Activated T-cell treated with anti-CD3 and anti-CD28 coated beads, Interleukin-2, amount 50 U/mL, for 24 hours (primary cell): ENCODE measurements at places on chromosomes 5 and 9.

DNA sequence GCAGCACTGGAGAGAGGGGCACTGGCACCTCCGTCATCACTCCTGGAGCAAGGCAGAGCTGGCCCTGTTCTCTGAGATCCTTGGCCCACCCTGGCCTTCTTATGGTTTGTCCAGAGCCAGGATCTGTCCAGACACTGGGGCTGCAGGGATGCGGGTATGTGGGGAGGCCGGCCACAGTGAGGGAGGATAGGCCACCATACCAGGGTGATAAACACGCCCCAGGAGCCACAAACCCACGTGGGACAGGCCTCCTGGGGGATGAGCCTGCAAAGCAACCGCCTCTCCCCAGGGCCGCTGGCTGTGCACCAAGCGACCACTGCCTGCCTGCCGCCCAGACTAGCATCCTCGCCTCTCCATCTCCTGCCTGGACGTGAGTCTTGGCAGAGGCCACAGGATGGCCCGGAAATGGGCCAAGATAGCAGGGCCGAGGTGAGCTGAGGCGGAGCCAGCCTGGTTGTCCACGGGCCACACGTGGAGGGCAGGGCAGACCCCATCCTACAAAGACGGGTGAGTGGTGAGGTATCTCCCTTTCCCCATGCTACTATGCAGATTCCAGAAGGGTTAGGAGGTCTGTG is 4.5 kb downstream of the OBP2A start:
- DNase-seq, result no peak

DNA sequence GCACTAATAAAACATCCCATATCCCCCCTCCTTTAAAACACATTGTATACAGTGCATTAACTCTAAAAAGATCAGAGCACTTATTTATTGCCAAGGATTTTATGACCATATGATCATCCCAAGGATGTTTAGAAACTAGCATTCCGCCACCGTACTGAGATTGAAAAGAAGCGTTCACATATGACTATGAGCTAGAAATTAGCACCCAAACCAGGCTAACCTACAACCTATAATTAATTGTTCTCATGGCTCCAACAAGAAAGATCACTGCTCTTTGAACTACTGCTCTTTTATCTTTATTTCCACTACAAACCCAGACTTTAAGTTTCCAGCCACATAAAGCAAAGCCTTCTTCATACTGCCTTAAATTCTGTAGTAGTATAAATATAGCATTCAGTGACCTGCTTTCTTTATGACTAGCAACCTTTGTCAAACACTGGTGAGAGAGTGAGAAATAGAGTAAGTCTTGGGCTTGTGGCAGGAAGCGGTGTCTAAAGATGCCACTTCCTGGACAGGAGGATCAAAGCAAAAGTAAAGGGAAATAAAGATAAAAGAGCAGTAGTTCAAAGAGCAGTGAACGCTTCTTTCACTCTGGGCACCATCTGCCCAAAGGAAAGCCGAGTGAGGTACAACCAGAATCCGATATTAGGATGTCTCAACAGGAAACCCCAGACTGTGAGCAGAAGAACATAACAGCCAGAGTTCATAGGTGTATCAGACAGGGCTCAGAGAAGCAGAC is 151.1 kb upstream of the ERCC6L2 start:
- DNase-seq, result peak; percentile 57

DNA sequence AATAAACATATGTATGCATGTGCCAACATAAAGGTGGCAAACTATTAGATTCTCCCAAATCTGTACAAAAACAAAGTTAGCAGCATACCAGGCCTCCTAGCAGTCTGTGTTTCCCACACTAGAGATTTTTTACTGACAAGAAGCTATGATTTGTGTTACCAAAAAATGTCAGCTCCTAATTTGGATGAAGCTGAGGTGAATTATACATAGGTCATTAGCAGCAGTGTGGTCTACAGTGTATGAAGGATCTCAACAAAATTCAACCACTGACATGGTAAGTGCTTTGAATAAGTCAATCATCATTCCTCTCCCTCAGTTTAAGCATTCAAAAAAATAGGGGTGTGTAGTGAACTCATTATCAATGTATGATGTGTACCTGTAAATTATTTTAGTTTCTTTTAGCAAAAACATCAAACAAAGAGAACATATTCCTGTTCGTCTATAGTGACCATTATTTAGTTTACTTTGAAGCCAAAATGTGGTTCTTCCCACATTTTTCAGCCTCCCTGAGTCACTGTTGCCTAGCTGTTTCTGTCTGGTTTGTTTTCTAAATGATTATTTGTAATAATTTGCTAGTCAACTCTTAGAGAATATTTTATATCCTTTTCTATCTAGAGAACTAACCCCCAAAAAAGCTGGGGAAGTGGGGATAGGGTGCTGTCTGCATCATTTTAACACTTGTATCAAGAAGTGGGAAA is 52.1 kb upstream of the RGMB start:
- DNase-seq, result no peak

DNA sequence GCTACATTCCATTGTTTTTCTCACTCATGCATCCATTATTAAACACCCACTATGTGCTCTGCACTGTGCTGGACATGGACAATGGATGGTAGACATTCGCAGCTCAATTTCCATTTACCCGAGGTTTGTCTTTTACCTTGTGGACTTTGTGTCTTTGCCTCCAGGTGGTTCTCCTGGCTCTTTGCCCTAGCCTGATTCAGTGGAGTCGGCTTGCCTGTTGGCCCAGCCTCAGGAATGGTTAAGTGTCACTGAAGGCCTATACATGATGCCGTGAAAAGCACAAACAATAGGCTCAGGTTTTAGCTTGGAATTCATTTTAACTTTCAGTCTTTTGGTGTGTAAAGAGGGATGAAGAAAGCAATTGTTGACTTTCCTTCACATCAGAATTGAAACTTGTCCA is 16.5 kb upstream of the DMRT3 start:
- DNase-seq, result no peak

DNA sequence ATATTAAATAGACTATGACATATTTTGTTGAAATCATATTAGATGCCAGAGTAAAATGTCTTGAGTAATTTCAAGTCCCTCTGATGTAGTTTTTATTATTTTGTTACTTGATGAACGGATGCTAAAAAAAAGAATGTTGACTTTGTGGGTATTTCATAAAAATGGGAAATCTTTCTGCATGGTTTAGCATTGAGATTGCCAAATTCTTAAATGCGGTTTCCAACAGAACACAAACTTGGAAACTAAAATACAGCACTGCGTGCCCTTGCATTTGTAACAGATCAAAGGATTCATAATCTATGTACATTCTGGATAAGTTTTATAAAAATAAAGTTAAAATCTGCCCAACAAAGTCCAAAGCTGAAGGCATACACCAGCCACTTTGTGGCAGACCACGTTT is 425.5 kb upstream of the DAB2 start:
- no peak for DNase-seq
